Bone marrow (tissue), 2 donors: ENCODE measurements at places on chromosomes 4 and X.
A peak's percentile ranks its signal among the peaks of the same experiment; 100 is the strongest.

DNA sequence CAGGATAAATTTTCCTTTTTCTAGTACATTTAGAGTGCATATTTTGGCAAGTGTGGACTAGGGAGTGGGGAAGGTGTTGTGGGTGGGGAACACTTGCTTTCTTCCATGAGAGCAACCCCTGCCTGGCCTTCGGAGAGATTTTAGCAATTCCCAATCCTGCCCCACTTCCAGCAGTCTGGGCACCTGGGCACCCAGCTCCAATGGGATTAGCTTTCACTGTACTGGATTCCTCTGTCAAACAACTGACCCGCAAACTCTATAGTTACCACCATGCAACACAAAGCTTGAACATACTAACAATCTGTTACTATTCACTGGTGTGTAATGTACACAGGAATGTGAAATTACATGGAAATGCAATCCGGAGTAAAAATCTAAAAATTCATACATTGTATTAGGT, 50.3 kb downstream of the SH3RF1 start:
- DNase-seq = no peak

GRCh38 chr4:6199422-6199921, 877 bp downstream of the JAKMIP1 start:
- DNase-seq = no peak

GRCh38 chr4:133270021-133270570, 121.0 kb downstream of the PCDH10 start:
- no peak for DNase-seq

DNA sequence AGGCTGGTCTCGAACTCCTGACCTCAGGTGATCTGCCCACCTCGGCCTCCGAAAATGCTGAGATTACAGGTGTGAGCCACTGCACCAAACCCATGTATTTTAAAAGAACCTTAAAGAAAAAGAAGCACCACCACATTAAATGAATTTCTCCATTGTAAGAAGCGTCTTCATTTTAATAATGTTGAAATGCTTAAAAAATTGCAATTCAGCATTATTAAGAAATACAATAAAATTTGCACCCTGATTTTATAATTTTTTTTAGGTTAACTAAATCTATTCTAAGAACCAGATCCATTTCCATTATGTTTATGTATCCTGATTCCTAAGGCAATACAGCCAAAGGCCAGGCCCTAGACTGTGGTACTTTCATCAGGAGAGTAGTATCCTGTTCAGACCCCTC, 167.2 kb downstream of the BTC start:
- no peak for DNase-seq

DNA sequence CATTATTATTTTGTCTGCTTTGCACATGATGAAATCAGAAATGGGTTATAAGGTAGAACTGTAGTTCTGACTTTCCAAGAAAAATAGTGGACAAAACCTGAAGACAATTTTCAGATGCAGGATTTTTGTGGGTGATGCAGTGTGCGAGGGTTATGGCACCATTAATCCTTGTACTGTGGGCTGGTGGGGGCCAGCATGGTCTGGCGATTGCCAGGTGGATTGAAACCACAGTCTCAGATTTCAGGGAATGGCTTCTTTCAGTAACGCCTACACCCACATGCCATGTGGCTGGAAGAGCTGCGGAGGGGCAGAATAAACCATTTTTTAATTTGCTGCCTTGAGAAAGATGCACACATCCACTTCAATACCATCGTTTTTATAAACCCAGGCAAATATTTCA, 150.5 kb downstream of the ARSF start:
- no peak for DNase-seq

- no peak for DNase-seq
Measured at GRCh38 chr4:67393699-67394281, 151.5 kb downstream of the CENPC start.

- no peak for DNase-seq
Measured at GRCh38 chr4:127486248-127486647, 146.5 kb upstream of the INTU start.

DNA sequence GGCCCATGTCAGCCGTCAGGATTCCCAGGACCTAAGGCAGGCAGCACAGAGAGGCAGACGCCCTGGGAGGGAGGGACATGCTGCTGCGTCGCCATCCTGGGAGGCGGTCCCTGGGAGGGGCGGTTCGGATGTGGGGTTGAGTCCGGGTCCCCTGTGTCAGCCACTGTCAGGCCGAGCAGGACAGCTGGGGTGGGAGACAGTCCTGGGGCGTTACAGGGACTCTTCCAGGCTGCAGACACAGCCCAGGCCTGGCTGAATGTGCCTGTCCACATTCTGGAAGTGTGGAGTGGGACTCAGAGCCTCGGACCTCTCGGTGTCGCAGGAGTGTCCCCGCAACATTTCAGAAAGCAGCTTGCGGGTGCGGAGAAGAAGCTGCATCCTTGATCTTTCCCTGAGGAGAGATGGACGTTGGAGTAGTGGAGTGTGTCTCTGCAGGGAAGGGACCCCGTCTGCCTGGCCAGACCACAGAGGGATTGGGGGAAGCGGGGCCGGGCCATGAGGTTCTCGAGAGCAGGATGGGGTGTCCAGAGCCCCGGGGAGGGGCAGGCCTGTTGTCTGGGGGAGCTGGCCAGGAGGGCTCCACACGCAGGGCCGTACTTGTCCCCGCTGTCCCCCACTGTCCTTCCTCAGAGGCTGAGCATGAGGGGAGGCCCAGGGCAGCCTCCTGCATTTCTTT, 6.1 kb downstream of the AKAP17A start:
- no peak for DNase-seq

GRCh38 chrX:97787849-97788248, 904.1 kb downstream of the RPA4 start:
- no peak for DNase-seq

DNA sequence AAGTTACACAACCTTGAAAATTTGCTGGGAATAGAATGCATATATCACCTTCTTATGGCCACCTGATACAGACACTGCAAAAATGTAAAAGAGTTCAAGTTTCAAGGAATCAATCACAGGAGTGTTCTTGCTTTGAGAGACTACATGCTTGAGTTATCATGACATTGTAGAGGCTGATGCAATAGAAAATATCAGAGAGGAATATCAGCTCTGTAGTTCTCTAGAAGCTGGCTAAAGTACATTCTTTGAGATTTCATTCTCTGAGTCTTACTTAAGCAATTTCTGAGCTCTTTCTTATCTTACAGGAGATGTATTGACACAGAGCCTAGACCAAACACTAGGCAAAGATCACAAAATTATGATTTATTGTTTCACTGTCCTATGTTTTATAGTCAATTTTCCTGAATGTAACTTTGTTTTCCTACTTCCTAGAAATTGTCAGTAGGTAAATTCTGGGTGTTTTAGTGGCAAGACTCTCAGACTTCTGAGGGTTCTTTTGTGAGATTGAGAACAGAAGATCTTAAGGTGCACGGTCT, 152.1 kb upstream of the HPGD start:
- DNase-seq = no peak

DNA sequence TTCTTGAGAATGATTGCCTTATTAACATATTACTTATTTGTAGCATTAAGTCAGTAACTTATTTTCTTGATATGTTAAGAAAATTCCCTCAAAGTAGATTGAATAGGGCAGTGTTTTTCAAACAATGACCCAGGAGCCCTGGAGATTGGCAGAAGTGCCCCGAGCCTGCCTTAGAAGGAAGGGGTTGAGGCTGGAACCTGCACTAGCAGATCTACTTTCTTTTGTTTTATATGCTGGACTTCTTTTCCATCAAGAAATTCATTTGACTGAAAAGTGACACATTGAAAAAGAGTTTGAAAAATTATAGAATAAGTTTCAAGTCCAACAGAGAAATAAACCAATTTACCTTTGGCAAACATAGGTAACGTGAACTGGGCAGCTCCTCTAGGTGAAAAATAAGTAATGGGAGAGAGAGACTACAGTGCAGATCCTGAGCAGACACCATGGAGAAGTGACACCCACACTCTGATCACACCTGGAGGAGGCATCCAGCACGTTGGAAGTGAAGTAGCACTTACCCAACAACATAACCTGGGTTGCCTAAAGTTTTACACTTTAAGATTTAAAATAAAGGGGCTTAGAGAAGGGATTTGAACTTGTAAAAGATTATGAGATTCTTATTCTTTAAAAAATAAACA, 18.6 kb downstream of the ARSJ start:
- DNase-seq = no peak

- no peak for DNase-seq
Measured at GRCh38 chrX:154123241-154124219, 20.5 kb upstream of the OPN1LW start.

DNA sequence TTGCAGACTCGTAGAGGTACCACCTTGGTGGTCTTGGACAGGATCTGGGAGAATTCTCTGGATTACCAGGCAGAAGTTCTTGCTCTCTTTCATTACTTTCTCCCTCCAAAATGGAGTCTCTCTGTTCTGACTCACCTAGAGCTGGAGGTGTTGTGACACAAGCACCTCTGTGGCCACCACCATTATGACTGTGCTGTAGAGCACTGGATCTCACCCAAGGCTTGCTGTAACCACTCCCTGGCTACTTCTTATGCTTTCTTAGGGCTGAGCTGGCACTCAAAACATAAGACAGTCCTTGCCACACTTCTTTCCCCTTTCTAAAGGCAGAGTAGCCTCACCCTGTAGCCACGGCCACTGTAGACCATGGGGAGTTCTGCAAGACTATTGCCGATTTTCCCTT, 296.6 kb upstream of the DIPK2B start:
- DNase-seq = no peak

- DNase-seq = peak; percentile 6
Measured at GRCh38 chr4:69830560-69831269, 29.2 kb downstream of the SULT1E1 start.

- no peak for DNase-seq
Measured at GRCh38 chr4:63458010-63458409, 951.2 kb downstream of the TECRL start.

DNA sequence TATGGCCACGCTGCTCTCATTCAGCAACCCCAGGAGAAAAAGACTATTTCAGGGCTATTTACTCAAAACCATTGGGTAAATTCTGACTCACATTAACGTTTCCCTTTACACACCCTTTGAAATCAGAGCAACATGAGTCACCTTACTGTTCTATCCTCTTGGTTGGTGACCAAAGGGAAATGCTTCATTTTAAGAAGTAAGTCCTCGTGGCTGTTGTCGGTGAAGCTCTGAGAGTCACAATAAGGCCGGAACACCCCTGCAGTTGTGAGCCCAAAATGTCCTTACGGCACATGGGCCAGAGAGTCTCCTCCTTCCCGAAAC, 56.3 kb upstream of the SPRY1 start:
- DNase-seq = peak; percentile 9

- DNase-seq = no peak
Measured at GRCh38 chr4:155305619-155306018, 71.1 kb downstream of the MAP9 start.

DNA sequence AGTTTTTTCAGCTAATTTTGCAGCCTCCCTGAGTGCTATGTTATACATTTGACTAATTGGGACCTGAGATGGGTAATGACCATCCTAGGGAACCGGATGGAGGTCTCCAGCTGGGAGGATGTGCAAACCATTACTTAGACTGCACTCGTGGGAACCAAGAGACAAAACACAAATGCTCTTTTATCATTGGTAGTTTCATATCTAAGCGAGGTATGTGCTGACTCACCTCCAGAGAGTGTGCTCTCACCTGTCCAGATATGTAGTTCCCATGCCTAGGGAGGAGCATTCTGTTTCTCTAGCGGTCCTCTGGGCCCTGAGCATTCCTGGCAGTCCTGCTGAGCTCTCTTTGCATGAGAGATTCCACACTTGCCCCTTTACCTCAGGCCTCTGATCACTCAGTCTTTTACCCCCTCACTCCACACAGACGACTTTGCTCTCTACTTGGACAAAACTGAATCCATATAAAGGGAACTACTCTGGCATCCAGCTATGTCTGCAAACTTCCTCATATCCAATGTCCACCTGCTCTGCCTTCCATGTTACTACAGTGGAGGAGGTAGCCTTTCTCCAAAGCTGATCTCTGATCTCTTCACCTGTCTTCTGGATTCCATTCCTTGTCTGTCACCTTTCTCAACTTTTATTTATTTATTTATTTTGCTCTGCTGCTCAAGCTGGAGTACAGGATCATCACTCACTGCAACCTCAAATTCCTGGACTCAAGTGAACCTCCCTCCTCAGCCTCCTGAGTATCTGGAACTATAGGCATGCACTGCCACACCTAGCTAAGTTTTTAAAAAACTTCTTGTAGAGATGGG, 88.4 kb downstream of the LRP2BP start:
- DNase-seq = no peak

DNA sequence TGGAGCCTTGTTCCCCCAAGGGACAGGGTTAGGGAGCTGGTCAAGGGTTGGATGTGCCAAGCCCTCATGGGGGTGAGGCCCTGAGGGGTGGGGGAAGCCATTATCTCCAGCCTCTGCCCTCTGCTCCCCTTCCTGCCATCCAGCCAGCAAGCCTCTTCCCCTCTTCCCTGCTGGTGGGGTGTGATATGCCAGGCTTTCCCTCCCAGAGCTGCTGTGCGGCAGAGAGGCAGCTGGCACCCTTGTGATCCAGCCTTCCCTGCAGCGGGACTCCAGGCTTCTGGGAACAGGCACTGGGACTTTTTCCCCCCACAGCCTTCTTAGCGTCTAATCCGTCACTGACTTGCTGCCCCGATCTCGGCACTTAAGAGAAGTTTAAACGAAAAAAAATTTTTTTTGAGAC, 6.3 kb downstream of the SSR4 start:
- DNase-seq = no peak

DNA sequence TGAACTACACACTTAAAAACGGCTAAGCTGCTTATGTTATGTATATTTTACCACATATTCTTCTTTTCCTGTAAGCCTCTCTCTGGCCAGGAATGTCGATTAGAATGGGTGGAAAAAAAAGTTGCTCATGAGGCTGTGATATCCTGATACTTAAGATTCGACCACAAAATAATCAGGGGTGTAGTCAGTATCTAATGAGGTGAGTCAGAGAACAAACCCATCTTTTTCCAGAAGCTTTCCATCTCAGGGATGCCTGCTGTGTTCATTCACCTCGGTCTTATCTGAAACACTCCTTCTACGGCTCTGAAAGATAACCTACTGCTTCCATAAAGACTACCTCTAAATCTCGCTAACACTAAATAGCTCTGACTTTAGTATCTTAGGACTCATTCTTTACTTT, 142.7 kb upstream of the MAP3K15 start:
- no peak for DNase-seq

GRCh38 chrX:115571712-115572111, 10.7 kb downstream of the PLS3 start:
- DNase-seq = no peak
